ENCODE measurements at places on chromosomes 12 and 14.

GRCh38 chr12:28063355-28063880 lies 90.9 kb upstream of the PTHLH start:
- no peak for DNase-seq

DNA sequence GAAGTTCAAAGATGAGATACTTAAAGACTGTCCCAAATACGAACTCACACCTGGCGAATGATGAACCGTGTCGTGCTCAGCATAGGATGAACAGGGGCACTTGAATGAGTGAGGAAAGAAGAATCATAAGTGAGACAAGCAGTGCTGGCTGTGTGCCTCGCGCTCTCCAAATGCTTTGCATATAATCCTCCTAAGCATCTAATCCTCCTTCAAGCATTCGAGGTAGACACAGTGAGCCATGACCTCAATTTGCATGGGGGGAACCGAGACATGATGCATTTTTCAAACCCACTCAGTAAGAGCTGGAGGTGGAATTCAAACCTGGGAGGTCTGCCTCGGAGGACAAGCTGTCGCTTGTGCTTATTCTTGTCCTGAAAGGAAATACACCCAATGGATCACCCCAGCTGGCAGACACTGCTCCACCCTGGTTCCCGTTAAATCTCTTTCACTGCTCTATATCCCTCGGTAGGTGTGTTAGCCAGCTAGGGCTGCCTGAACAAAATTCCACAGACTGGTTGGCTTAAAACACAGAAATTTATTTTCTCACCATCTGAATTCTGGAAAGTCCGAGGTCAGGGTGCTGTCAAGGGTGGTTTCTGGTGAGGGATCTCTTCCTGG lies 274.0 kb downstream of the SLC15A4 start:
- no peak for DNase-seq

DNA sequence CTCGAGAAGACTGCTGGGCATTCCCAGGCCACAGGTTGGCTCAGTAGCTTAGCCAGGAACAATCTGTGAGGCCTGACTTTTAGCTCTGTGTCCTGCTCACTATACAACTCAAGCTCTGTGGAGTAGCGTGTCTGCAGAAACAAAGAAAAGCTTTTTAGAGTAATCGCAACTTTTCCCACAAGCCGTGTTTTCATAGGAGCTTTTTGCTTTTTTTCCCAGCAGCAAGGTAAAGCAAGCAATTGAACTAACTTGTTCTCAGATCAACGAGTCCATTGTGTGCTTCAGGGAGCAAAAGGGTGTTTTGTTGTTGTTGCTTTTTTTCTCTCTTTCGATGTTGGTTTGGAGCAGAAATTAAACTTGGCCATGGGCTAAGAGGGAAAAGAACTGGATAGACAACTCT lies 97.3 kb upstream of the BCL2L14 start:
- DNase-seq: no peak

GRCh38 chr14:39491134-39491571 lies 58.9 kb upstream of the FBXO33 start:
- DNase-seq: no peak

GRCh38 chr12:69608114-69608513 lies 2.6 kb downstream of the LRRC10 start:
- DNase-seq: no peak

GRCh38 chr12:810116-810515 lies 57.7 kb downstream of the WNK1 start:
- DNase-seq: no peak

- no peak for DNase-seq
Measured at GRCh38 chr12:43835264-43835655, 621 bp upstream of the TMEM117 start.

DNA sequence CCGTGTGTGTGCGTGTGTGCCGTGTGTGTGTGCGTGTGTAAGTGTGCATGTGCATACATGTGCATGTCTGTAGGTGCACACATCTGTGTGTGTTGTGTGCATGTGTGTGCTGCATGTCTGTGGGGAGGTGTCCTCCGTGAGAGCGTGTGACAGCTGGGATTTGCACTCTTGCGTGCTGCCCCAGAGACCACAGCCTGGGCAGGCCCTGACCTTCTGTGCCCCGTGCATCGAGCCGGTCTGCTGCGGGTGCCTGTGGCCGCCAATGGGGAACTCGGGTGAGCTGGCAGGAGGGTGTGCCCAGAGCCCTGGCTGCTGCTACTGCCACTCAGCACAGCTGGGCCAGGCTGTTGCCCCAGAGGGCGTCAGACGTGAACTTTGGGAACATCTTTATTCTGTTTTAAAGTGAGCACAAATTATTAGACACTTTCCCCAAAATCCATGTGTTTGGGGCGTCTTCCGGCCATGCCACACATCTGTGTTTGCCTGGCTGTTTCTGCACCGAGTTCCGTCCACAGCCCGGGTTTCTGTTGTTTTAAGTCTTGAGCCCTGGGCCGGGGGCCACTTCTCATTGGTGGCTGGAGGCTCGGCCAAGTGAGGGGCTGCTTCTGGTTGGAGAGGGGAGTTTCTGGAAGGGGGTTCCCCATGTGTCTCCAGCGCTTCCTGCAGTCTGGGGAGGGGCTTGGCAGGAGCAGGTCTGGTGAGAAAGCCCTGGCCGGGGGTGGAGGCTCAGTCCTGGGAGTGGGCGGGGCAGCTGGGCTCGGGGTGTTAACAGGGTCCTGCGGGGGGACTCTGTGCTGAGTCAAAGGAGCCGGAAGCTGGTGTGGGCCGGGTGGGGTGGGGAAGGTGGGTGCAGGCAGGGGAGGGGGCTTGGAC lies 7.6 kb downstream of the CEP170B start:
- no peak for DNase-seq

DNA sequence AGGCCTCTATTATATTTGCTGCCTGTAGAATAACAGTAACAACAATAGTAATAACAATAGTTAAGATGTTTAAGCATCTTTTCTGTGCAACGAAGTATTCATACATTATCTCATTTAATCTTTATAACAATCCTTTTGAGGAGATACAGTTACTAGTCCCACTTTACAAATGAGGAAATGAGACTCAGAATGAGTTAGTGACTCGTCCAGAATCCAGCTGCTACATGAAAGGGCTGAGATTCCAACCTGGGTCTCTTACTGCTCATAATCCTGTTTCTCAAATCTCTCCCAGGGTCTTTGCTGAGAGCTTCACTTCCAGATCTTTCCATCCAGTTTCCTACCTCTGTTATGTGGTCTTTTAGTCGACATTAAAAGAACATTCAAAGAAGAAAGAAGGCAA lies 173.7 kb upstream of the TMPO start:
- no peak for DNase-seq

GRCh38 chr12:102504280-102504679 lies 23.9 kb upstream of the IGF1 start:
- DNase-seq: no peak

- peak; percentile 41 for DNase-seq
Measured at GRCh38 chr12:96193725-96194575, at the start of gene ELK3. Gene ELK3, plus strand, starts transcription at chr12:96194375.

- no peak for DNase-seq
Measured at GRCh38 chr12:85759091-85759490, 77.1 kb downstream of the RASSF9 start.

DNA sequence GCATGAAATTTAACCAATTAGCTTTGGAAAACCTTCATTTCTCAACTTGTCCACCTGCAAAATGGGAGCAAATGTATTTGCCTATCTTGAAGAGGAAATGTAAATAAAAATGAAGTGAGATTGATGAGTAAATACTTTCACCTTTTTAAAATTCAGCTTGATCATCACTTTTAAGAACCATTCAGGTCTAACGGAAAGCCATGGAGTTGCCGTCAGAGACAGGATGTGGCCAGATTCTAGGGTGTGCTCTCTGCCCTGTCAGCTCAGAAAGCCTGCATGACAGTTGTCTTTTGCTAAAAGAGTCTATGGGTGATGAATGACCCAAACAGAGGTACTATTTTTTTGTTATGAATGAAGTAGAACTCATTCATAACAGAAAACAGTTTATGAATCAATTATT lies 104.3 kb upstream of the SLC35F4 start:
- DNase-seq: no peak

GRCh38 chr12:3380200-3381043 lies 110.6 kb upstream of the PRMT8 start:
- DNase-seq: no peak

GRCh38 chr14:37172024-37172869 lies at the start of gene SLC25A21:
Gene SLC25A21, minus strand, starts transcription at chr14:37172606.
- DNase-seq: no peak

DNA sequence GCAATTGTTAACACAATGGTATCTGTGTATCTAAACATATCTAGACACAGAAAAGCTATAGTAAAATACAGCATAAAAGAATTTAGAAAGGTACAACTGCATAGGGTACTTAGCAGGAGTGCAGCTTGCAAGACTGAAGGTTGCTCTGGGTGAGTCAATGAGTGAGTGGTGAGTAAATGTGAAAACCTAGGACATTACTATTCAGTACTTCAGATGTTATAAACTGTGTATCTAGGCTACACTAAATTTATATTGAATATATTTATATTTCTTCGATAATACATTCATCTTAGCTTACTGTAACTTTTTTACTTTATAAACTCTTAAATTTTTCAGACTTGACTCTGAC lies 409.0 kb upstream of the DCN start:
- no peak for DNase-seq

DNA sequence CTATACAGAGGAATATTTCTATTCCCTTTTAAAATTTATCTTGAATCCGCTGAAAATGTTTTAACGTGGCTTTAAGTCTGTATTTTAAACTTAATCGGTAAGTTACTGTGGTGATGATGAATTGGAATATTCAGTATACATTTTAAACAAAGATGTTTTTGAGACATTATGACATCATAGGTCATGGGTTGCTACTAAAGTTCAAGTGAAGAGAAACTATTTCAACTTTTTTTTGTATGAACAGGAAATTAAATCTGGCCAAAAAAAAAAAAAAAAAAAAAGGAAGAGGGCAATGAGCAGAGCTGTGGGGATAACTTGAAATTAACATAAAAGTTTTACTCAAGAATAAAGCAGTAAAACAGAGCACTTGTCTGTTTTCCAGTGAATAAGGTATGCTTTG lies 109.0 kb downstream of the PLEKHA5 start:
- DNase-seq: no peak

- DNase-seq: no peak
Measured at GRCh38 chr12:70386771-70387170, 20.7 kb downstream of the KCNMB4 start.

DNA sequence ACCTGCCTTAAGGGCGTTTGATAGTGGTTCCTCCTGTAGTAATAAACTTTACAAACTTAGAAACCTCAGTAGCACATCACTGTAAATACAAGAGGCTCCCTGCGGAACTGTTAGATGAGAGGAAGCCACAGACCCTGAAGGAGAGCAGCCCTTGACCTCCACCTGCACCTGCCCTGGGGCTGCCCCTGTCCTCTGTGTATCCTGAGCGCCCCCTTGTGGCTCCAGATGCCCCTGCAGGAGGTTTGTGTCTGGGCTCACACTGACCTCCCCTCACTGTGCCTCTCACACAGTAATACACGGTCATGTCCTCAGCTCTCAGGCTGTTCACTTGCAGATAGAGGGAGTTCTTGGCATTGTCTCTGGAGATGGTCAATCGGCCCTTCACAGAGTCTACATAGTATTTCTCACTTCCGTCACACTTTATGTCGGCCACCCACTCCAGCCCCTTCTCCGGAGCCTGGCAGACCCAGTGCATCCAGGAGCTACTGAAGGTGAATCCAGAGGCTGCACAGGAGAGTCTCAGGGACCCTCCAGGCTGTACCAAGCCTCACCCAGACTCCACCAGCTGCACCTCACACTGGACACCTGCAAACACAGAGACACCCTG lies 1059.8 kb downstream of the TMEM121 start:
- peak; percentile 53 for DNase-seq

DNA sequence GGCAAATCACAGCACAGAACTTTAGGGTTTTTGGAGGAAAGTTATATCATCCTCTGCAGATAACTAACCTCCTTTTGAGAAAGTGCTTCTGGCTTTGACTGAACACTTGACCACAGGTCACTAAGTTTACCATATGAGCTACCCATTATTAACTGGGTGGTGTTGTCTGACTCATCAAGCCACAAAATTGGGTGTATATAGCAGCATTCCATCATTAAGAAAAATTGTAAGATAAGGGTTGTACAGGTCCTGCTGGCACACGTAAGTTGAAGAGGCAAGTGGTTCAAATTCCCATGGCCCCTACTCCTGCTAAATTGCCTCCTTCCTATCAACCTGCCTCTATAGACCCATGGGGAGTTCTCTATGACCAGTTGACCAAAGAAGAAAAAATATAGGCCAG lies 39.5 kb downstream of the L2HGDH start:
- DNase-seq: no peak

GRCh38 chr12:5138256-5138655 lies 94.6 kb downstream of the KCNA5 start:
- no peak for DNase-seq

DNA sequence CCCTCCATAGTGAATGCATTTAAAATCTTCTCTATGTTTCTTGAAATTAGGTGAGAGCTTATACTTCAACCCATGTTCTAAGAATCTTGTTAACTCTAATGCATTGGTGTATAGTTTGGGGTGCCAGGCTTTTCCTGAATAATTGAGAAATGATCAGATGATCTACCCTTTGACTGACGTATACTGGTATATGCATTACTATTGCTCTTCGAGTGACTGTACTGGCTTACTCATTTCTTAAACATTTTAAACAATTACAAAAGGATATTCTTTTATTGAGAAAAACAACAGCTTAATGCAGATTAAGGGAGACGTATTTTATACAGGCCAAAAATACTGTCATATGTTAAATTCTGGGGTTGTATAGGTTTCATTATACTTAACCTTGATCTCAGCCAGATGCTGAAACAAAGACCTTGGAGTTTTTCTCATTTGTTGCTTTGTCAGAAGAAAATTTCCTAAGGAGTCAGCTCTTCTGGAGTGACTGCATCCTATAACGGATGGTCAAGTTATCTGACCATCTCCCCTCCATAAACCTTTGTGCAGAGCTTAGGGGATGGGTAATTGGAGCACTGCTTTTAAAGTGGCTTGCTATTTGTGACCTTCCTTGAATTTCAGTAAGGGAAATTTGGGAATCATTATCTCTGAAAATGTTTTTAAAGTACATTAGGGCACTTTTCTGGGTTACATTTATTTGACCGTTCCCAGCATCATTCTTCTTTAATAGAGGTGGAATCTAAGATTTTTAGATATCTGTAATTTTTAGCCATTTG lies 507.6 kb downstream of the PCNX1 start:
- no peak for DNase-seq

GRCh38 chr12:23217158-23217557 lies 592.2 kb downstream of the ETNK1 start:
- DNase-seq: no peak

DNA sequence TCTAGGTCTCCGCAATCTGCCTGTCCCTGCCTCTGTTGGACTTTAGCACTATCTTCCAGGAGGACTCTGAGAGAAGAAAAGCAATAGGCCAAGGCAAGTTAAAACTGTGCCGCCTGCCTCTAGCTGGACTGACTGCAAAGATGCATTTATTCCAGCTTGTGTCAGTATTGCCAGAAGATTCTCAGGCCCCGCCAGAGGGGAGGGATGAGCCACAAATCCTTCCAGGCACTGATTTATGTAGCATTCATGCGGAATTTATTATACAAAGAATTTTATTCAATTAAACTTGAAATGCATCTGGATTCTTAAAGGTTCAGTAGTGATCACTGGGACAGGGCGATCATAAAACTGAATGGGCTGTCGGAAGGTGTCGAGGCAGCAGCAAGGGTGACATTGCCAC lies 19.8 kb downstream of the MMAB start:
- DNase-seq: no peak
